ENCODE measurements at places on chromosomes 3 and 15.

- DNase-seq = no peak
Measured at GRCh38 chr15:101255615-101256241, 3.9 kb upstream of the CHSY1 start.

- no peak for DNase-seq
Measured at GRCh38 chr3:135860761-135861160, 104.8 kb upstream of the PPP2R3A start.

GRCh38 chr3:12518261-12519028 lies 26.9 kb downstream of the MKRN2OS start:
- DNase-seq = no peak

GRCh38 chr3:195073866-195074860 lies 196.8 kb downstream of the XXYLT1 start:
- DNase-seq = no peak

GRCh38 chr15:79265987-79266579 lies 16.4 kb upstream of the ANKRD34C start:
- DNase-seq = no peak

DNA sequence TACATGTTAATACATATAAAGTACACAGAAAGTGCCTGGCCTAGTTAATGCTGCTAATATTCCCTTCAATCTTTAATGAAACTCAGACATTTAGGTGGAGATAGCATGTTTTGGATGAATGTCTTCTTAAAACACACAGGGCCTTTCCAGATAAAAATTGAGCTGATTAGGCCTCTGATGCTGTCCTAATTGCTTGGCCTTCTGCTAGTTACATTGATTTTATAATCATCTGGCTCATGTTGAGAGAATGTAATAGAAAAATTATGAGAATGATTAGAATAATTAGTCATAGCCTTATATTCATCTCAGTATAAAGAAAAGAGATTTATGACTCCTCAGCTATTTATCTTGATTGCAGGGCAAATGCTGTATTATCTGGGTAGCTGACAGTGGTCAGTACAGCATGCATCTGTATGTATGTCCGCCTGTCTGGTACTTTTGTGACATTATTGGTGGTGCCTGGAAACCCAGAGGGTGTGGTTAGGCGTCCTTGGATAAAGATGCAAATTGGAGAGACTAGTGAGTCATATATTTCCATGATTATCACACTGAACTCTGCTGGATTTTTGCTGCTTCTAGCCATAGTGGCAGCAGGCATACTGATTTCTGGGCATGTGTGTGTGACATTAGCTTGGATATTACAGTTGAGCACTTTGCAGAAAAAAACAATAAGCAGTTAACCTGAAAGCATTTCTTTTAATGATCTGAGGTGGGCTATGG lies 120.8 kb downstream of the FEZF2 start:
- peak; percentile 53 for DNase-seq

GRCh38 chr3:40911264-40911663 lies 288.0 kb upstream of the CTNNB1 start:
- no peak for DNase-seq

GRCh38 chr3:13106308-13107001 lies 33.2 kb upstream of the IQSEC1 start:
- no peak for DNase-seq

DNA sequence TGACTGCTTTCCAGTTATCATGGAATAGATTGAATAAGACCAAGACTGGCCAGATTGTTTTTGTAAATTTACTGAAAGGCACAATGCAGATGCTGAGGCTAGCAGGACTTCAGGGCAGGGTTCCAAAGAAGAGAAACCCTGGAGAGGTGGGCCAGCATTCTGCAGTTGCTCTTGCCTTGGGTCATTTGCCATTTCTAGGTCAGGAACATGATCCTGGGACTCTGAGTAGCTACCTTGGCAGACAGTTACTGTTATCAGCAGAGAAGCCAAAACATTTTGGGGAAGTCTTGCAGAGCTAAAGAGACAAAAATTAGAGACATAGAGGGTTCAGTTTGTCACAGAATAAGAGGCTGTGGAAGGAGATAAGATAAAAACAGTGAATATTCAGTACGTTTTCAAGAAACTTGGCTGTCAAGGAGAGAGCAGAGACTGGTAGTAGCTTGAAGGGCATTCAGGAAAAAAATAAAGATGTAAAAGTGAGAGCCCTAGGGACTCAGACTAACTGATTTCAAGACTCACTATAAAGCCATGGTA lies 46.8 kb upstream of the MYRIP start:
- no peak for DNase-seq

DNA sequence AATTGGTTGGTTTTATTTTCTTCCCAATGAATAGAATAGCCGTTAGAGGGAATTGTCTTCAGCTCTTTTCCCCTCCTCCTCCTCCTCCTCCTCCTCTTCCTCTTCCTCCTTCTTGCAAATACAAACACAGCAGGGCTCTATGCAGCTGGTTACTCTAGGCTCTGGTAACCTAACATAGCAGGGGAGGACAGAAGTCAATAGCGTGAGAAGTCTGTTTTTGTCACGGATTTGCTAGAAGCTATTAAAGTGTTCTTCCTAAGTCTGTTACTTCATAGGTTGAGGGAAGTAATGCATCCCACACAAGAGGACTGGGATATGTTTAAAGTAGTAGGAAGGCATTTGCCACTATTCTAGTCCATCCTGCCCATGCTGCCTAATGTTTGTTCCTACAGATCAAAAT lies 374.7 kb upstream of the TPRG1 start:
- no peak for DNase-seq

DNA sequence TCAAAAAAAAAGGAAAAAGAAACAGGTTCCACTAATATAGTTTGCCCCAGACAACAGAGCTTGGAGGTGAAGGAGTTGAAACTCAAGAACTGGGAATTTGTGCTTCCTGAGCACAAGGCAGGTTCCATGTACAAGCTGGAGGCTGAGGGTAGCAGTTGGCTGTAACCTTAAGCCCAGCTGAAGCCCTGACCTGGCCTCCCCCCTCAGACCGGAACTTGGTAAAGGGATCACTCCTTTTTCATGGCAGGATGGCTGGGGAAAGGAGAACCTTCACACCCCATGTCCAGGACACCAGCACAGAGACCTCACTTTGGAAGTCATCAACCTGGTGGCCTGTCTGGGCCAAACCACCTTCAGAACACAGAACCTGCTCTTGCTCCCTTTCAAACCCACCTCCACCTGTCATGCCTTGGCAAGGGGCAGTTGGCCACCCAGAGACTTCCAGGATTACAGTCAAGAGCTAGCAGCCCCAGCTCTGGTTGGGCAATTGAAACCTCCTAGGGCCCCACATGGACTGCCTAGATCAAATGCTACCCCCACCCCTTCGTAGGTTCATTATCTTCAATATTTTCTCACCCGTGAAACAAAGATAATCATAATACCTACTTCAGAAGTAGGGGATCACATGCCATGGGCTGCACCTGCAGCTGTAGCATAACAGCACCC lies 3.5 kb downstream of the RPL29 start:
- no peak for DNase-seq

- DNase-seq = no peak
Measured at GRCh38 chr3:7112523-7113056, 251.7 kb downstream of the GRM7 start.

GRCh38 chr3:99502871-99503270 lies 135.5 kb upstream of the COL8A1 start:
- DNase-seq = no peak

- DNase-seq = no peak
Measured at GRCh38 chr15:50127255-50127777, 8.3 kb upstream of the ATP8B4 start.

DNA sequence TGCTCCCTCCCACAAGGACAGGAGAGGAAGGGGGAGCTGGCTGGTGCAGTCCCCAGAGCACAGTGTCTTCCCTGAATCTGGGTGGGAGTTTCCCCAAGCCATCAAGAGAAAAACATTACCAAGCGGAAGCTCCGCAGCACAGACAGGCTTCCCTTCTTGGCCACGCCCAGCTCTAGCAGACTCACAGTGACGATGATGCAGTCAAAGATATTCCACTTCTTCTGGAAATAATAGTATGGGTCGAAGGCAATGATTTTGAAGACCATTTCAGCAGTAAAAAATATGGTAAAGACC lies 76.7 kb downstream of the SCN10A start:
- no peak for DNase-seq

DNA sequence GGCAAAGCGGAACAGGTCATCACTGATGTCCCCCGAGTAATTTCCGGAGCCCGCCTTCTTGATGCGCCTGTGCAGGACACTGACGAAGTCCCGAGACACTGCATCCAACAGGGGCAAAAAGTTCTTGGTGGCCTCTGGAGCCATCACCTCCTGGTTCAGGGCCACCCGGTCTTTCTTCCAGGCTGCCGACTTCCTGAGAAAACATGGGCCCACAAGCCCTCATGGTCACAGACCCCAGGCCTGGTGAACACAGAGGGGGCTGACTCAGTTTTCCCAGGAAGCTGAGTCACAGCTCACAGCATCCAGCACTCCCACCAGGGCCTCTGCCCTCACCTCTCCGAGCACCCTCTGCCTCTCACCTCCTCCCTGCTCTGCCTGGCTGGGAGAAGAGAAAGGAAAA lies 22.4 kb downstream of the CYP11A1 start:
- DNase-seq = no peak

GRCh38 chr15:67480741-67481140 lies 40.2 kb upstream of the C15orf61 start:
- no peak for DNase-seq

- DNase-seq = no peak
Measured at GRCh38 chr3:55241098-55241497, 246.0 kb downstream of the WNT5A start.

DNA sequence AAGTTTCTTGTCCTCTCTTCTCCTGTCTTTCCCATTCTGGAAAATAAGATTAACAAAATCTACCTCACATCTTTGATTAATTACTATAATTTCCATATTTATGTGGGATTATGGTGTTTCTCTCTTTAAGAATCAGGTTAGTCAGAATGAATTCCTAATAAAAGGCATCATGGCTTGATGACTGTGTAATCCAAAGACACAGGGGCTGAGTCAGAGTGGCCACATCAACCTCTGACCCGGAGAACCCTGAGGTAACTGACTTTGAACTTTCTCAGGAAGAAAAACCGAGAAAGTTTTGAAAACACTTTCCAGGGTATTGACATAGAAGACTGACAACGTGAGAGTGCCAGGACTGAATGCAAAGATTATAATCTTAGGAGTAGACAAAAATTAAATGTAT lies 170.3 kb upstream of the MCTP2 start:
- no peak for DNase-seq

DNA sequence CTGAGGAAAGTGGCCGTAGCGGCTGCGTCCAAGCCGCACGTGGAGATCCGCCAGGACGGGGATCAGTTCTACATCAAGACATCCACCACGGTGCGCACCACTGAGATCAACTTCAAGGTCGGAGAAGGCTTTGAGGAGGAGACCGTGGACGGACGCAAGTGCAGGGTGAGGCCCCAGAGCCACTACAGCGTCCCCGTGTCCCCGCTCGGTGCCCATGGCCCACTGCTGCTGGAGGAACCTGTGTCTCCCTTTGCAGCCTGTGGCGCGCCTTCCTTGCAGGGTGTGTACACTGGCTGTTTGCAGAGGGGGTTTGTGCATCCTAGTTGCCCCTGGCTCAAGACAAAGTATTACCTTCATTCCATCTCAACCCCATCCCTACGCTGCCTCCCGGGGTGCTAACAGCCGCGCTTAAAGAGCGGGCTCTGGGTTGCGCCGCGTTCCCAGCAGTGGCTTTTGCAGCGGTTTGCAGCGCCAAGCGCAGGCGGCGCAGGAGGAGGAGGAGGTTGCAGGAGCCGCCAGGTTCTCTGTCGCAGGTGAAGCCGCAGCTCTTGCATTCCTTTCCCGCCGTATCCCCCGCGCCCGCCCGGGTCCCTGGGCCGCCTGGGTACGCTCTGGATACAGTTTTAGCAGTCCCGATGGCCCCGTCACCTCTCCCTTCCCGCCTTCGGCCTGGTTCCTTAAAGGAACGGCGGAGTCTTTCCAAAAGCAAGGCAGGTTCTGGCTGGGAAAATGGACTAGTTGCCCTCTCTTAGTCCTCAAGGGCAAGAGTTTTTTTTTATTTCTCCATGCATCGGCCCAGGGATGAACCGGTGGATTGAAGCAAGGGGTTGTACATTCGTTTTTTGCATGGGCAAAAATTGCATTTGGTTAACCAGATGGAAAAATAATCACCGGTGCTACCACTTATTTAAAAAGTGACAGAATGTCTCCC lies 1.2 kb downstream of the CRABP1 start:
- DNase-seq = peak; percentile 37

DNA sequence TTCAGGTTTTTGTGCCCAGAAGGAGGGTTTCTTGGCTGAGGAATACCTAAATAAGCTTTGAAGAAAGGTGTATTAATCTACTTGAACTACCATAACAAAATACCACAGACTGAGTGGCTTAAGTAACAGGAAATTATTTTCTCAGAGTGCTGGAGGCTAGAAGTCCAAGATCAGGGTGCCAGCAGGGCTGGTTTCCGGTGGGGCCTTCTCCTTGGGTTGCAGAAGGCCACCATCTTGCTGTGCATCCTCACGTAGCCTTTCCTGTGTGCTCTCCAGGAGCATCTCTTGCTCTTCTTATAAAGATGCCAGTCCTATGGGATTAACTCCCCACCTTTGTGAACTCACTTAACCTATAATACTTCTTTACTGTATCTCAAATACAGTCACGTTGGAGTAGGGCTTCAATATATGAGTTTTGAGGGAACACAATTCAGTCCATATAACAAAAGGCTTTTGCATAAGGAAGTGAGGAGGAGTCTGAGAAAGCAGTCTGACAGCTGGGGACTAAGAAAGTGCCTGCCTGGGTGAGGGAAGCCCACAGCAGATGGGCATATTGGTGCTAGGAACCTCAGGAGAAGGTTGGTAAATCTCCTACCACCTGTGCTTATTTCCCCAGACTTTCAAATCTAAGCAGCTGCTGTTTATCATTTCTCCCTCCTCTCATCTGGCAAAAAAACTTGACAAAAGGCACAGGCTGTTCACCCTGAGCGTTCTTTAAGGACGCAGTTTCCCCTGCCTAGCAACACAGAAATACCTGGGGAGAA lies 89.6 kb upstream of the CBLB start:
- no peak for DNase-seq

- no peak for DNase-seq
Measured at GRCh38 chr3:69669070-69669469, 70.2 kb upstream of the MITF start.

- DNase-seq = no peak
Measured at GRCh38 chr3:176037636-176038035, 1159.6 kb downstream of the TBL1XR1 start.

GRCh38 chr15:101078669-101079323 lies 159.6 kb downstream of the LRRK1 start:
- no peak for DNase-seq

GRCh38 chr3:101675709-101676215 lies 1.2 kb downstream of the ZBTB11 start:
- no peak for DNase-seq

- no peak for DNase-seq
Measured at GRCh38 chr3:13886593-13887129, 6.8 kb upstream of the WNT7A start.

- DNase-seq = no peak
Measured at GRCh38 chr3:101509811-101510210, 3.2 kb downstream of the SENP7 start.

- no peak for DNase-seq
Measured at GRCh38 chr3:125349556-125350165, 25.5 kb downstream of the ZNF148 start.

- DNase-seq = no peak
Measured at GRCh38 chr3:184590795-184591194, 29.2 kb downstream of the EPHB3 start.

- DNase-seq = no peak
Measured at GRCh38 chr3:27097182-27097581, 272.0 kb downstream of the NEK10 start.

Data from NCI-H526 treated with DMSO at 0.1 percent for 48 hours (cell line).